ENCODE measurements at places on chromosomes 6 and 20. TPM values are rescaled to one million over a fixed set of nuclear protein-coding genes. Genes with fewer than 3 reads are reported as not detected.

The PAK5 gene
- total RNA-seq = 0.06 TPM

The FUCA2 gene
- 33.2 TPM for total RNA-seq

The CDC5L gene
- total RNA-seq = 22.2 TPM

The RAB44 gene
- 1.5 TPM for total RNA-seq

The NOTCH4 gene
- 22.2 TPM for total RNA-seq

The GRIK2 gene
- 13.6 TPM for total RNA-seq

The OLIG3 gene
- total RNA-seq = not detected

The TBXT gene
- not detected for total RNA-seq

The WFDC10B gene
- not detected for total RNA-seq

All from metanephros (tissue), 2 donors.